Osteocyte (in vitro differentiated cells): ENCODE measurements at places on chromosomes 11 and 22. TPM values are rescaled to one million over a fixed set of nuclear protein-coding genes. Genes with fewer than 3 reads are reported as not detected.

DNA sequence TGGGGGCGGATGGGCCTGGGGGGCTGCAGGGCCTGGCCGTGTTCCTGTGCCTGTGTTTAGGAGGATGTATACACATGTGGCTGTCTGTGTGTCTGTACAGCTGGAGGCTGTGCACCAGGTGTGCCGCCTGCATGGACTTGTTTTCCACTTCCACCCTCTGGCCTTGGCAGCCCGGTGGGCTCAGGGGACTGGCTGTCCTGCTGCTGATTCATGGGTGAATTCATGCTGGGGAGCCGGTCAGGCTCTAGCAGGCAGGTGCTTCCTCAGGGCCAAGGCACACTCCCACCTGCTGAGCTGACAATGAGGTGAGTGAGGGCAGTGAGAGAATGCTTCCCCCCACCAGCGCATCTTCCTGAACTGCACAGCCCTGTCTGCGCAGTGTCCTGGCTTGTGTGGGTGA lies 88.4 kb downstream of the CCDC81 start:
- DNase-seq: no peak

Gene OR52B6
- not detected in 2 replicates for total RNA-seq

DNA sequence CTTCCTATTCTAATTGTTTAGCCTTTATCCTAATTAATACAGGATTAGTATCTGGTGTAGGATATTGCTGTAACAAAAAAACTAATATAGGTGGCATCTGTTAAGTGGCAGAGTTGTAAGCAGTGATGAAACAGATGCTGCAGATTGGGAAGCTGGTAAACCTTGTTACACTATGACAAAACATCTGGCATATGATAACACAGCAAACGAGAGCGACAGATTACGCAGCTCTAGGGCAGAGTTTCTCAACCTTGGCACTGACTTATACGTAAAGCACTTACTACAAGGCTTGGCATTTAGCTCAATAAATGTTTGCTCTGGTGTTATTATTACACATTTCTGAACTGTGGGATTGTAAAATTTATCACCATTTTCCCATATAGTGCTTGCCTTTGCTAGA lies 137.0 kb downstream of the ATG16L2 start:
- no peak for DNase-seq

GRCh38 chr11:65616575-65617001 lies 1.0 kb downstream of the PCNX3 start:
- DNase-seq: no peak

DNA sequence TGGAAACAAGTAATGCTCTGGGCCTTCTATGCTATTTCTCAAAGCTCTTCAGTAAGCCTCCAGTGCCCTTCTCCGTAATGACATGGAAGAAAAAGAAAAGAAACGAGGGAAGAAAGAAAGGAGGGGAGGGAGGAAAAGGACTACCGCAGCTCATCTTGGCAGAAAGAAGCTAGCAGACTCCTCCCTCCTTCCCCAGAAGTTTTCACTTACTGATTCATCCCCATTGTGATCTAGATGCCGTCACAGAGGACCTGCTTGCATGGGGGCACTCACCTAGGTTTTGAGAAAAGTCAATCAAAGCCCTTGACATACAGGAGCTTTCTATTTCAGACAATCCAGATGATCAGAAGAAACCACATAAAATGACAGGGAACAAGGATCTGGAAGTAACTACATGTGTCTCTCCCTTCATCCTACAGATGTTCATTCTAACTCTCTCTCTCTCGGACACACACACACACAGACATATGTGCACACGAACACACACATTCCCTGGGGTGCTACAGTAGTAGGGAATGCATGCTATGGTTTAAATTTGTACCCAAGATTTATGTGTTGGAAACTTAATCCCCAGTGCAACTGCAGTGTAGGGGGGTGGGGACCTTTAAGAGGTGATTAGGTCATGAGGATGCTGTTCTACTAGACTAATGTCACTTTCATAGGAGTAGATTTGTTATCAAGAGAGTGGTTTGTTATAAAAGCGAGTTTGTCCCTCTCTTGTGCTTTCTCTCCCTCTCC lies 37.6 kb upstream of the RCN1 start:
- DNase-seq: no peak

DNA sequence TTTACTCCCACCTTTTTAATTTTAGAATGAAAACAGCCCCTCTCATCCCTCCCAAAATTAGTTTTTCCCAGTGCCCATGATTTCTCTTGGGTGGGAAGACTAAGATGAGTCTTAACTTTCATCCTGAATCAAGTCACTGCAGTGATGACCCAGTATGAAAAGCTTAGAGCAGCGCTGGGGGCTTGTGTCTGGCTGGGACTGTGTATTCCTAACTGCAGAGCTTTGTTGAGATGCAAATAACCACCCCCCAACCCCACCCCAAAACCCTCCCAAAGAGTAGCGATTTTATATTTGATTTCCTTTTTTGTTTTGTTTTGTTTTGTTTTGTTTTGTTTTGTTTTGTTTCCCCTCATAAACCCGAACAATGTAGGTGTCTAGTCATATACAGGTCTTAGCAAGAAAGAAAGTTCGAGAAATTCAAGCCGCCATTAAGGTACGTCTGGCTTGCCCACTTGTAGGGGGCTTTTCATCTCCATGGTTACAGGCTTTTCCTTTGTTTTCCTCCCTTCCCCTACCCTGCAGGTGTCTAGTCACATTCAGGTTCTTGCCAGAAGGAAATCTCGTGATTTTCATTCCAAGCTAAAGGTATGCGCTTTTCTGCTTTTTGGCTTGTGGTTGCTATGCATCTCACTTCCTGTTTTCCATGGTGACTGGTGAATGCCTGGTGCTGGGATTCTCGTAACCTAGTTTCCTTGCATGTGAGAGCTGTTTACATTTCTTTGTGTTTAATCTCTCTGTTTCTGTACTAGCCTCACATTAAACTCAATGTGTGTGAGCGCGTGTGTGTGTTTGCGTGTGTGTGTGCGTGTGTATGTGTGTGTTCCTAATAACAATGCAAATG lies 144.6 kb upstream of the RASSF10 start:
- DNase-seq: no peak

- no peak for DNase-seq
Observed at GRCh38 chr11:128069665-128070064, 517.7 kb downstream of the ETS1 start.

Gene CSNK1E
- total RNA-seq: 175 and 176 TPM in 2 replicates
